Posterior vena cava (tissue), 2 donors: ENCODE measurements at places on chromosomes 7 and 10.

GRCh38 chr10:54622017-54622416 is 179.0 kb downstream of the PCDH15 start:
- no peak for DNase-seq

DNA sequence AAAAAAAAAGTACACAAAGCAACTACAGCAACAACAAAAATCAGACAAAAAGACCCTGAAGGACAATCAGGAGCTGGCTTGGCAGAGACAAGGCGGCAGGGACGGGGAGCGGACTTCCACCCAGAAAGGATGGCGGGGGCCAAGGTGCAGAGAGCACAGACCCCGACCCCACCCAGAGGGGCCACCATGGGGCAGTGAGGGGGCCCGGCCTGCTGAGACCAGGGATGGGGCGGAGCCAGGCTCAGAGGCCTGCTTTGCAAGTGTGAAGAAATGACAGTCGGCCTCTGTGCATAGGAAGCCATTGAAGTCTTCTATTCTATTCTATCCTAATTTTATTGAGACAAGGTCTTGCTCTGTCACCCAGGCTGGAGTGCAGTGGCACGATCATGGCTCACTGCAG is 82.0 kb downstream of the ELFN1 start:
- peak; percentile 76 for DNase-seq

DNA sequence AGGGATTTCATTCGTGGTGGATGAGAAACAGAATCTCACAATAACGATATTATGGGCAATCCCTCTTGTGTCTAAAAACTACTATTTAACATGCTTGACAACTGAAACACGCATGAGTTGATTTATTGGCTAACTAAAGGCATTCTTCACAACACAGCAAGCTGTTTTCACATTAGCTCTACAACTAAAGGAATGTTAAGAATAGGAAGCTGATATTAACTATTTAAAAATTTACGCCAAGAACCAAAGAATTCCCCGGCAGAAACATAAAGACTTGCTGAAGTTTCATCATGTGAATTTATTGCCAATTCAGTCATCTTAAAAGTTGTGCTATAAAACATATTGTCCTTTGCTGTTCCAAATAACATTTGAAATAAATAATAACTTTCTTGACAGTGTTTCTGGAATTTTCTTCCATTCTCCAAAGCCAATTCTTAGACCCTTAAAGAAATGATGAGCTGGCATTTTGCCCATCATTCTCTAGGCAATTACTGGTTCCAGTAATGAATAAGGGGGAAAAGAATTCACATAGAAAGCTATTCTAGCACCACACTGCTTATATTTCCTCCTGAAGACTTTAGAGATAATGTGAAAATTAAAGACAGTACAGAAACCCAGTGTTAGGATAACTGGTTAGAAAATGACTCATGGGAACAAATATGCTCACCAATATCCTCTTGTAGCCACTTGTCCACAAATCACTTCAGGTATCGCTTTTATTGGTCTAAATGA is 233.1 kb downstream of the PARD3 start:
- DNase-seq = no peak

DNA sequence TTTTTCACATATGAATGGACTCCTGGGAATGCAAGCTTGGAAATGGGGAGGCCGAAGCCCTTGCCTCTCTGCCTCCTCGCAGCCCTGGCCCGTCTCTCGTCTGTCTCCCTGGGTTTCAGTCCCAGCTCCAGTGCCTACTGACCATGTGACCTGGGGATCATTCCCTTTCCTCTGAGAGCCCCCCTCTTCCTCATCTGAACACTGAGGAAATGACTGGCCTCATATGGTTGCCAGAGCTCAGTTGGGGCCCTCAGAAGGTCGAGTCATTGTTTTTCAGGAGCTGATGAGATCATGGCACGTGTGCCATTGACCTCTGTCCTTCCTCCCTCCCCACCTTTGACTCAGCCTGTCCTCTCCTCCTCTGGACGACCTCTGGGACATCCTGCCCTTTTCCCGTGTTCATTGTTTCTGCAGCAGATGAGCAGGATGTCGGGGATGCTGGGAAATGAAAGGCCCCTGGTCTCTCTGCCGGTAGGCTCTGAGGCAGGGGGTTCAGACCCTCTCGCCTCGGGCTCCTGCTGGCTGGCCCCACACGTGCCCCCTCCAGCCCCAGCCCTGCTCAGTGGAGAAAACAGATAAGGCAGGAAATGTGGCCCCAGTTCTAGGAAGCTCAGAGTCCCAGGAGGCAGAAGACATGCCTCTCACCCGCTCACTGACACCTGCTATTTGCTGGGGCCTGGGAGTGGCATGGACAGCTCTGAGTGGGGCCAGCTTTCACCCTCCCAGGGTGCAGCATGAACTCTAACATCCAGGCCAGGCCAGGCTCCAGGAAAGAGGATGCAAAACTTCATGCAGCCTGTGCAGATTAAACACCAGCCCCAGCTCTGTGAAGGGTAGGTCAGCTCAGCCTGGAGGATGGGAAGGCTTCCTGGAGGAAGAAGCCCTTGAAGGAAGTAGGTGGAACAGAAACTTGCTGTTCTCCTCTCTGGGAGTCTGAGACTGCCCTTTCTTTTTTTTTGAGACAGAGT is 8.3 kb upstream of the PPP1R35 start:
- peak; percentile 74 for DNase-seq

GRCh38 chr10:35416619-35417312 is 80.5 kb downstream of the CCNY start:
- DNase-seq = no peak
